ENCODE measurements at places on chromosomes 7 and 10. TPM values are rescaled to one million over a fixed set of nuclear protein-coding genes. Genes with fewer than 3 reads are reported as not detected.
A peak's percentile ranks its signal among the peaks of the same experiment; 100 is the strongest.

Gene CFAP70
- total RNA-seq = 1.8 TPM

Gene PRSS2
- total RNA-seq = not detected

Gene RPEL1
- total RNA-seq = not detected

Gene GRM8
- 0.41 TPM for total RNA-seq

Gene STEAP1B
- 3.0 TPM for total RNA-seq

Gene FAM241B
- total RNA-seq = 1.0 TPM

Gene AQP1
- total RNA-seq = 107 TPM

Gene IQCE
- total RNA-seq = 6.4 TPM

DNA sequence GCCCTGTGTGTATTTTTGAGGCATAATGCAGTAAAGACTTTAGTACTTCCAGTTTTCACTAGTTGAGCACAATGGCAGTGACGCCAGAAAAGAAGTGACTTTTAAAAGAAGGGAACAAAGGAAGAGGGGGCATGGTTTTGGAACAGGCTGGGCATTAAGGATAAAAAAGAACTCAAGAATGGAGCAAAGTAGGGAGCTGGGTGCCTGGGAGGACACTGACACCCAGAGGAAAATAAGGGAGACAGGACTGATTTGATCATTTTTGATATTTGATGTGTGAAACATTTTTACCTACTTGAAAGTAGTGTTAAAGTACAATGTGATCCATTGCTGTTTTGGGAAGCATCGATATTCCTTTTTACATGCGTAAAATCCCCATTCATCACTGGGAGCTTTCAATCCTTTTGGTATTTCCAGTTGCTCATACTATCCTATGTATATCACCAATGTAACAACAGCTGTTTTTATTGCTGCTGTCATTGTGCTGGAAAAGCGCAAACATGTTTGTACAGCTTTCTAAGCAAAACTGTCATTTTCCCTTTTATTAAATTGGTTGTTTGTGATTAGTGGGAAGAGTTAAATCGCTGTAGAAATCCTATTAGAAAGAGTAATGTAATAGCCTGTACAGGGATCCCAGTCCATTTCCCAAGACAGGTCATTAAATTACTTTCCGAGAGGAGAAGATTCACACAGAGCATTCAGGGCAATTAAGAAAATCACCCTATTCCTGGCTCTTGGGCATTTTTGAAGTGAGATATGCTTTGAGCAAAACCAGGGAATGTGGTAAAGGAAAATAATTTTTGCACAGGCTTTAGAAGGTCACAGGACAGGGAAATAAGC is 85.2 kb downstream of the ADAM12 start:
- peak; percentile 48 for DNase-seq

DNA sequence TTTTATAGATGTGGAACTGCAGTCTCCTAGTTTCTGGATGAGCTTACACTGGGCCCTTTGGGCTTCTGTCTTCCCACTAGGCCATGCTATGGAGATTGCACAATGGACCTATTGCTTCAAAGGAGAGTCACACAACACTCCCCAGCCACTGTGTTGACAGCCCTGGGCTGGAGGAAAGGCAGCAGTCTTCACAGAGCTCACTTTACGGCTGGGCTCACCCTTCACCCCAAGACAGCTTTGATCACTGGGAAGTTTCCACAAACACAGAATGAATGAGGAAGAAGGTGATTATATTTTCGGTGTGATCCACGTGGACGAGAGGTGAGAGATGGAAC is 92.7 kb upstream of the GDF10 start:
- no peak for DNase-seq

- DNase-seq = no peak
Measured at GRCh38 chr10:70680899-70681730, 8.8 kb downstream of the ADAMTS14 start.

DNA sequence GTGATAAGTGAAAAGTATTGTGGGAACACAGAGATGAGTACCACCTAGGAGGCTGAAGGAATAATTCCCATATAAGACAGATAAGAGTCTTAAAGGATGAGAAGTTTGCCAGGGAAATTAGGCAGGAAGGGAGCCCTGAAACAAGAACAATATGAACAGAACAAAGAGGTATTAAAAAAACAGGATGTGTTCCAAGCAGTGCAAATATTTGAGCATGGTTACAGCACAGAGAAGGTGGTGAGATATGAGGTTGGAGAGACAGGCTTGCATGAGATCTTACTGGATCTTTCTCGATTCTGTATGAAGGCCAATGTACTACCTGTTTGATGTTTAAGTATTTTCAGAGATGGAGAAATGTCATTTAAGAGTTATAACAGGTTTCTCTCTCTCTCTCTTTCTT is 20.3 kb downstream of the TAC1 start:
- DNase-seq = no peak

GRCh38 chr7:154975984-154976383 is 26.9 kb downstream of the PAXIP1 start:
- no peak for DNase-seq

DNA sequence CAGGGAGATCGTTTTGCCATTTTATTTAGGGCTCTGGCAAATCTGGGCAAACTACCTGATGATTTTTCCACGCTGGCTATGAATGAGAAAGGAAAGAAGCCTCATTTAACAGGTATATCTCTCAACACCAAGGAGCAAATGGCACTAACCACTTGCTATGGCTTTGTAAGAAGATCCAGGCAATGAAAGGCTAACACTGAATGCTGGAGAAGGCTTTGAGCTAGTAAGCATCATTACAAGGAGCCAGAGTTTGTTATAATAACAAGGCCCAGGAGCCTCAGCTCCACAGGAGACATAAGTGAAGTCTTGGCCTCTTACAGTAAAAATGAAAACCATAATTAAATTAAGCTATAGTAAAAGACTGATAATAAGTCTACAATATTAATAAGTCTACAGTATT is 123.1 kb downstream of the CNOT4 start:
- DNase-seq = peak; percentile 16

- no peak for DNase-seq
Measured at GRCh38 chr10:73875139-73875475, 752 bp upstream of the CAMK2G start.

DNA sequence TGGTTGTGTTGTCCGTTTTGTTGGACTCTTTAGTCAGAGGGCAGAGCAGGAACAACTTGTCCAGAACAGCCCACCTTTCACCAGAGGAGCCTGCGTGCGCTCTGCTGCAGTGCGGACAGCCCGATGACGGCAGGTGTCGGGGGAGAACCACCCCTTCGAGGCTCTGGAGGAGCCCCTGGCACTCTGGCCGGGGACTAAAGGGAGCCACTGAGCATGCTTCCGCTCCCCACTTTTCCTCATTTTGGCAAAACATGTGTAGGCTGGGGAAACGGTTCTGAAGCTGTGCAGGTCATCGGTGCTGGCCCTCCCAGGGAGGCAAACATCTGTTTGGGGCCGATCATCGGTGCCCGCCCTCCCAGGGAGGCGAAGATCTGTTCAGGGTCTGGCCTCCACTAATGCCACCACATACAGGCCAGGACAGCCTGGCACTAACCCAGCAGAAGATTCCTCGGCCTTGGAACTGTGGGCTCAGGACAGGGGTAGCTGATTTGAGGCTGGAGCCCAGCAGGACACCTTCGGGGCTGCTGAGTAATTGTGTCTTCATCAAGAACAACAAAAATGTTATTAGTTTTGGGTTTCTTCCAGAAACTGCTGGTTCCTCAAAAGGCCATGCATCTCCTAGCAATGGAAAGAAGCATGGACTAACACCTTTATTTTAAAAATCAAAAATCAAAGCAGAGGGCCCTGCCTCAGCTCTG is 124.4 kb upstream of the TCERG1L start:
- no peak for DNase-seq

- DNase-seq = no peak
Measured at GRCh38 chr10:34235164-34235832, 579.8 kb downstream of the PARD3 start.

DNA sequence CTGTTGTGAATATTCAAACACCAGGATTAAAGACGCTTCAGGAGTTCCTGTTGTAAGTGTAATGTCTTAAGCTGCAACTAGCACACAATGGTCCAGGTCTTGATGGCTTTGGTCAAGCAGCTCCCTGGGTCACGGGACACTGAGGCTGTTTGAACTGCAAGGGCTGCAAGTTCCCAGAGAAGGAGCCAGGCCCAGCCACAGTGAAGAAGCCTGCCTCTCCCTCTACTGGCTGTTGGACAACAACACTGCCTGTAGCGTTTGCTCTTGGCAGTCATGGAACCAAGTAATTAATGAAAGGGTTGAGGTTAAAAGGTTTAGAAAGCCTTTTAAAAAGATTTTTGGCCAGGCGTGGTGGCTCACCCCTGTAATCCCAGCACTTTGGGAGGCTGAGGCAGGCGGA is 31.9 kb upstream of the GUSB start:
- peak; percentile 22 for DNase-seq

DNA sequence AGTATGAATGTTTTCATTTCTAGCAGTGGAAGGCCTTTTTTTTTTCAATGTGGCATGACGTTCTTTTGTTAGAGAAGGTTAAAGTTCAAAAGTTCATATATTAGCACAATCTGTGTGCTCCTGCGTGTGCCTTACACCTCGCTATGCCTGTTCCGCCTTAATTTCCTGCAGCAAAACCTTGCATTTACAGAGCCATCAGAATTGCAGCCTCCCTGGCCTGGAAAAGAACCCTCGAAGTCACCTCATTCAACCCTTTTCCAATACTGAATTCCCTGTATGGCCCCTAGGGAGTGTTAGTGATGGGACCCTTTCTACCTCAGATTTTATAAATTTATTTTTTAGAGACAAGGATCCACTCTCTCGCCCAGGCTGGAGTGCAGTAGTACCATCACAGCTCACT is 103.5 kb upstream of the ZNF438 start:
- no peak for DNase-seq

DNA sequence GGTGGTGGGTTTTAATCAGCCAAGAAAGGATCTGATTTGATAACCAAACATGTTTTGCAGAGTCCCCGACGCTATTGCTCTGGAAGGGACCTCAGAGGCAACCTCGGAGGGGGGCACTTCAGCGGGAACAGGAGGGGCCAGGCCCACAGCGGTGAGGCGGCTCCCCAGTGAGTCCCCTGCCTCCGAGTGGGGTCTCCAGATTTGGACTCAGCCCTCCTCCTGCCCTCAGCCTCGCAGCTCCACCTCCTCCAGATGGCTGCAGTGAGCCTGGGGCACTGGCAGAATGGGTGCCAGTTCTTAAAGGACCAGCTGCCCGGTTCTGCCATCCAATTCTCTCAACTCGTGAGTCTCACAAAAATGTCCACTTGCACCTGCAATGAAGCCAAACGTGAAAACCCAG is 61.0 kb upstream of the NANOS1 start:
- DNase-seq = no peak

- no peak for DNase-seq
Measured at GRCh38 chr7:65962033-65962432, 20.0 kb downstream of the GUSB start.

GRCh38 chr7:129986600-129986999 is 33.8 kb upstream of the UBE2H start:
- DNase-seq = no peak

DNA sequence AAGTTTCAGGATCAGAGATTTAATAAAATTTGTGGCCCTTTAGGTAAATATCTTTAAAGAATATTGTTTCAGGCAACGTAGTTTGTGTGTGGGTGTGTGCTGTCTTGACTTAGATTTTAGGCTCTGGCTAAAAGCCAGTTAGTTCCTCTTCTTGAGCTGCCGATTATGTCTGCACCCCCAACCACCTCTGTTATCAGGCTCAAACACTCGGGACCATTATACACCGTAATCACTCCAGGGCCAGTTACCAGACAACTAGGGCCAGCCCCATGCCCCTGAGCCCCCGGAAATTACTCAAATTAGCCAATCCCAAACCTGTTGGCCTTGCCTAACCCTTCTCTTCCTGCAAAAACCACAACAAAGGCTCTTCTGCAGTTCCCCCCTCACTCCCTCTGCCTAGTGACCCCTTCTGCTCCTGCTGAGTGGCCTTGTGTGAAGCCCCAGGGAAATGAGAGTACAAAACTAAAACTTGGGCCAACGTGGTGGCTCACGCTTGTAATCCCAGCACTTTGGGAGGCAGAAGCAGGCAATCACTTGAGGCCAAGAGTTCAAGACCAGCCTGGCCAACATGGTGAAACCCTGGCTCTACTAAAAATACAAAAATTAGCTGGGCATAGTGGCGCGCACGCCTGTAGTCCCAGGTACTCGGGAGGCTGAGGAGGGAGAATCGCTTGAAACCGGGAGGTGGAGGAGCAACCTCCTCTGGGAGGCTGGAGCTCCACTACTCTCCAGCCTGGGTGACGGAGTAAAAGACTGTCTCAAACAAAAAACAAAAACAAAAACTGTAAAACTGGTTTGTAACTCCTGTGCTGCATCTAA is 9.2 kb upstream of the HNRNPF start:
- DNase-seq = peak; percentile 18

DNA sequence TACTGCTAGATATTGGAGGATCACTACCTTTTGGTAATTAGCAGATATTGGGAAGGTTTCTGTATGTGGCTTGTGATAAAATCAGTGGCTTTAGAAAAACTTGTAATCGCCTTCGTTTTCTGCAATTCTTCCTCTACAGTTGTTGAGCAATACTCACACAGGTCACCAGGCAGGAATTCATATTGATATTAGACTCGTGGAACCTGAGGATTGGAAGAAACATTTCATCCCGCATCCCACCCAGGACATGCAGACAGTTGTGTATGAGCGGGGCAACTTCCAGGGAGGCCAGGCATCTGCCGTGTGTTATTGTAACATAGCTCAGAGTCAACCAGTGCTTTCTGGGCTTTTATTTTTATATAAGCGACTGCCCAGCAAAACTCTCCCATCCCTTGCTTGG is 821.3 kb downstream of the LRMDA start:
- no peak for DNase-seq

GRCh38 chr7:23254051-23254681 is 7.6 kb downstream of the GPNMB start:
- DNase-seq = no peak

GRCh38 chr7:12256090-12256489 is 45.0 kb downstream of the TMEM106B start:
- no peak for DNase-seq

- peak; percentile 75 for DNase-seq
Measured at GRCh38 chr7:12715372-12716133, 28.1 kb downstream of the ARL4A start.

GRCh38 chr7:98134420-98135228 is 28.0 kb downstream of the LMTK2 start:
- DNase-seq = no peak

- peak; percentile 9 for DNase-seq
Measured at GRCh38 chr10:34374356-34375045, 440.6 kb downstream of the PARD3 start.

GRCh38 chr10:60797200-60797599 is 18.9 kb downstream of the CDK1 start:
- DNase-seq = no peak

GRCh38 chr10:124703778-124704427 is 40.3 kb downstream of the FAM53B start:
- DNase-seq = peak; percentile 84

GRCh38 chr10:126387931-126388911 is at the start of gene ADAM12:
Gene ADAM12, minus strand, starts transcription at chr10:126388477. Its CDS starts 332 bp downstream, at chr10:126388145.
- DNase-seq = peak; percentile 62

All from tongue (tissue), 3 donors.